GM03348 (cell line): ENCODE measurements at places on chromosomes 2 and 18.

GRCh38 chr2:49770919-49771318 lies 616.6 kb upstream of the FSHR start:
- no peak for DNase-seq

DNA sequence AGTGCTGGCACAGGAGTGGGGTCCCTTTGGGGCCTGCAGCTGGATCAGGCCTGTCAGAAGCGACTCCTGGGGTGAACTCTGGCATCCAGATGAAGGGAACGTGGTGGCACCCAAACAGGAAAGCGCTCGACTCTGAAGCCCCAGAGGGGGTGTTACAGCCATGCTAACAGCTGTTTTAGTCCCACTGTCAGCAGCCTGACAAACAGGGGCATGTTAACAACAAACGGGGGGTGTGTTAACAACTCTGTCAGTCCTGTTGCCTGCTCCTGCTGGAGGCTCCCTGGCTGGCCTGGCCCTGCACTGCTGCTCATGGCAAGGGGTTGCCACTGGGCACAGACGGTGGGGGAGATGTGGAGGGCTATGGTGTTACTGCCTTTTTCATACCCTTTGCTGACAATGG lies 2.6 kb upstream of the RNU2-63P start:
- no peak for DNase-seq

DNA sequence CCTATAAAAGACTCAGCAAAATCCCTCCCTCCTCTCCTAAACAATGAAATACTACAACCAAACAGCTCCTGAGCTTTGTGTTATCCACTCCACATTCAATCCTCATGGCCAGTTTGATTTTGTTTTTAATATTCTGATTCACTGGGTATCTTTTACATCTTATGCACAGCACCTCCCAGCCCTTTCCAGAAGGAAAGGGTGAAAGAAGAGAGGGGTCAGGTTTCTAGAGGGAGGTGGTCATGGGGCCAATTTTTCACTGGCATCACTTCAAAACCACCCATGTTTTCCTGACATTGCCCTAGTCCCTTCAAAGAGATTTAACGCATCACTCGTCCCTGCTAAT lies 315.6 kb downstream of the LPIN1 start:
- DNase-seq: no peak

- DNase-seq: no peak
Observed at GRCh38 chr18:74498712-74499627, 2.8 kb downstream of the CNDP2 start.

DNA sequence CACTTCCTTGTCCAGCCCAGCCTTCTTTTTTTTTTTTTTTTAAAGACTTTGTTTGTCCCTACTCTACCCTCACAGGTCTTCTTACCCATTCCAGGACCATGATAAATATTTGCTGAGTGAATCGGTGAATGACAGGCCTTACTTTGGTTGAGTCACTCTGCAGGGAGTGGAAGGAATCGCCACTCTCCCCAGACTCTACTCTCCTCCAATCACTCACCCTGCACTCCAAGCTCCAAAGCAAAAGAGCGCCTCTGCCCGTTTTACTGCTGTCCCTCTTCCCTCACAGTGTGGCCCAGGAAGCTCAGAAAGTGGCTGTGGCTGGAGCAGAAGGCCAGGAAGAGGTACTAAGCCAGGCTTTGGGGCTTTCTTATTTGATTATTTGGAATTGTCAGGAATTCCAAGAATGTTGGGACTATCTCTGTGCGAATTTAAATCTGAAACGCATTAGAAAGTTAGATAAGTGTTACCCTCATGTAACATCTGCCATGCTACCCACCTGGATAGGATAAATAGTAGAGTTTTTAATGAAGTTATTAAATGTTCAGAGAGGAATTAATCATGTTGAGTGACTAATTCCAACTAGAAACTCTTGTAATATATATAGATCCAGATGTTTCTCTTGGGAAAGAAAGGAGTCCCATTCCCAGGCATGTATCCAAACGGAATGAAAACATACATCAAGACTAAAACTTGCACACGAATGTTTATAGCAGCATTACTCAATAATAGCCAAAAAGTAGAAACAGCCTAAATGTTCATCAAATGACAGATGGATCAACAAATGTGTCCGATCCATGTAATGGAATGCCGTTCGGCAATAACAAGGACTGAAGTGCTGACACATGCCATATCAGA lies 43.0 kb upstream of the CHMP1B start:
- DNase-seq: peak; percentile 19

DNA sequence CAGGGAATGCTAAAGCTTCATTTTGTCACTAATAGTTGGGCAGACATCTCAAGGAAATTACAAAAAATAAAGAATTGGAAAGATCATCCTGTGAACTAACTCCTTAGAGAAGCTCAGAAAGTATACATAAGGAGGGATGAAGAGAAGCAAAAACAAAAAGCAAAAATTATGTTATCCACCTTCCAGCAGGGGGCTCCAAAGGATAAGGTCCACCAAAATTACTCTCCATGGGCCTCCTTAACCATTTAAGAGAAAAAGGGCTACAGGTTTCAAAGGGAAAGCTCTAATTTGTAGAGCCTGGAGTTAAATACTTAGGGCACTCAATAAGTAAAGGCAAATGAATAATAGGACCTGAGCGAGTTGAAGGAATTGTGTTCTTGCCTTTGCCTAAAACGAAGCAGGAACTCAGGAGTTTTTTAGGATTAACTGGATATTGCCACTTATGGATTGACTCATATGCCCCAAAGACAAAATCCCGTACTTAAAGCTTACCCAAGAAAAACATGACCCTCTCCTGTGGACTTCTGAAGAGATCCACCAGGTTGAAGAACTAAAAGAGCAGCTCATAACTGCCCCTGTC lies 1167.9 kb downstream of the DSC3 start:
- DNase-seq: peak; percentile 34

DNA sequence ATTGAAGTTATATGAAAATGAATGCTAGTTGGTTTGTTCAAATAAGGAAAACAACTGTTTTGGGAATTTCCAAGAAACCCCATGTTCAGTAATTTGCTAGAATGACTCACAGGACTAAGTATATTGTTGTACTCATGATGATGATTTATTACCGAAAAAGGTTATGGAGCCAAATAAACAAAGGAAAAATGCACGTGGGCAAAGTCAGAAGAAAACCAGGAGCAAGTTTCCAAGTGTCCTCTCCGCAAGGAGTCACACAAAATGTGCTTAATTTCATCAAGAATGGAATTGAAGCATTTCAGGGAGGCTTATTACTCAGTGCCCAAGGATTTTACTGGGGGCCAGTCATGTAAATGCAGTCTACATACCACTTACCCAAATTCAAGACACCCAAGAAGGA lies 1652.4 kb upstream of the TMEFF2 start:
- DNase-seq: peak; percentile 9
